ENCODE measurements at places on chromosomes 3 and 15. TPM values are rescaled to one million over a fixed set of nuclear protein-coding genes. Genes with fewer than 3 reads are reported as not detected.

GRCh38 chr3:54122324-54123002, at the start of gene CACNA2D3:
Gene CACNA2D3 (plus strand): TSS chr3:54122552.
- H3K27ac ChIP-seq = no peak within 1 kb of the TSS
- peaks cover 39% of the 10 kb centered on the region for H3K27me3 ChIP-seq
- peak; percentile 87 for DNase-seq
- H3K4me1 ChIP-seq = no peaks in the 10 kb centered on the region
- H3K36me3 ChIP-seq = no peaks in the 10 kb centered on the region
- H3K4me3 ChIP-seq = no peak within 1 kb of the TSS

GRCh38 chr15:95394186-95395067, 936.1 kb upstream of the NR2F2 start:
- peak overlapping the region; percentile 23 for H3K27ac ChIP-seq
- H3K4me3 ChIP-seq = no peak overlapping the region
- no peaks in the 10 kb centered on the region for H3K27me3 ChIP-seq
- DNase-seq = peak; percentile 17
- H3K36me3 ChIP-seq = no peaks in the 10 kb centered on the region
- H3K4me1 ChIP-seq = no peaks in the 10 kb centered on the region

- H3K4me3 ChIP-seq = no peak overlapping the region
- H3K36me3 ChIP-seq = no peaks in the 10 kb centered on the region
- H3K27me3 ChIP-seq = no peaks in the 10 kb centered on the region
- no peak overlapping the region for H3K27ac ChIP-seq
These were observed 18.1 kb upstream of the ZBED2 start for GRCh38 chr3:111613294-111613693.

- no peak overlapping the region for H3K4me3 ChIP-seq
- no peak for DNase-seq
- peaks cover 28% of the 10 kb centered on the region for H3K4me1 ChIP-seq
- no peak overlapping the region for H3K27ac ChIP-seq
- no peaks in the 10 kb centered on the region for H3K36me3 ChIP-seq
- H3K27me3 ChIP-seq = no peaks in the 10 kb centered on the region
These were observed 31.7 kb upstream of the RAB11A start for GRCh38 chr15:65837301-65838294.

The IL17RB gene
- total RNA-seq = 0.29 TPM

DNA sequence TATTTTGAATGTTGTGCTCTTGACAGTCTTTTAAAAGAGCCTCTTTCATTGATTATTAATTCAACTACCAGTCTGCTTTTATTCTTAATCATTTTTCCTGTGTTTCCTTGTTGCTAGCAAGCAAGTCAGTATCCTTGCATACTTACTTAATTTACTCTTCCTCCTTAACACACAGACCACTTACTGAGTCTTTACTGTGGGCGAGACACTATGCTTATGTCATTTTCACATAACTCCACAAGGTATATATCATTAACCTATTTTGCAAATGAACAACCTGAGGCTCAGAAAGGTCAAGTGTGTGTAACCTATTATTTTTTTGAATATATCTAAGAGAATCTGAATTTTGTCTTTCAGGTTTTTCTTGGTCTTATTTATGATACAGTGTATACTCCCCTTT, 130.9 kb downstream of the WDR76 start:
- no peak overlapping the region for H3K27ac ChIP-seq
- DNase-seq = no peak
- peaks cover 23% of the 10 kb centered on the region for H3K4me1 ChIP-seq
- no peaks in the 10 kb centered on the region for H3K27me3 ChIP-seq

The LRRC28 gene
- 32.6 TPM for total RNA-seq

DNA sequence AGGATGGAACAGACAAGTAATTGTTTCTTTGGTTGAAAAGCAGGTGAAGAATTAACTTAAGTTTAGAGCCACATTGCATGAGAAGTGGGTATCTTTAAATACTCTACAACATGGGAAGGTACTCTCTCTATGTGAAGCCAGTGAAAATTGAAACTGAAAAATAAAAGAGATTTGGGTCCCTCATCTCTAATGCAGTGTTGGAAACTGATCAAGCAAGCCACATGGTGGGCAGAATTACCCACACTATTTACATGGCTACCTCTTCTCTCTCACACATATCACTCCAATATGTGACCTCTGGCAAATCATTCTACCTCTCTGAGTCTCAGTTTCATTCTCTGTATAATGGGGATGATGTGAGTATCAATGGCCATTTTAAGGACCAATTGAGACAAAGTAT, 339.0 kb downstream of the IL5RA start:
- H3K4me3 ChIP-seq = no peak overlapping the region
- H3K36me3 ChIP-seq = no peaks in the 10 kb centered on the region
- H3K27me3 ChIP-seq = no peaks in the 10 kb centered on the region
- no peak for DNase-seq

Measured in osteoblast (primary cell).